IMR-90 (cell line): ENCODE measurements at places on chromosomes 6 and 20. TPM values are rescaled to one million over a fixed set of nuclear protein-coding genes. Genes with fewer than 3 reads are reported as not detected.
A peak's percentile ranks its signal among the peaks of the same experiment; 100 is the strongest.

The BMP5 gene
- under 0.01 TPM in 2 replicates for total RNA-seq

The NFATC2 gene
- 0.18 and 0.28 TPM in 2 replicates for total RNA-seq

The HMGCLL1 gene
- total RNA-seq: not detected in 2 replicates

The OTOR gene
- total RNA-seq: not detected in 2 replicates

The CDH22 gene
- total RNA-seq: not detected in 2 replicates

The EXOC2 gene
- total RNA-seq: 37.3 and 39.4 TPM in 2 replicates

The SNAP25 gene
- total RNA-seq: 1.1 and 2.8 TPM in 2 replicates

DNA sequence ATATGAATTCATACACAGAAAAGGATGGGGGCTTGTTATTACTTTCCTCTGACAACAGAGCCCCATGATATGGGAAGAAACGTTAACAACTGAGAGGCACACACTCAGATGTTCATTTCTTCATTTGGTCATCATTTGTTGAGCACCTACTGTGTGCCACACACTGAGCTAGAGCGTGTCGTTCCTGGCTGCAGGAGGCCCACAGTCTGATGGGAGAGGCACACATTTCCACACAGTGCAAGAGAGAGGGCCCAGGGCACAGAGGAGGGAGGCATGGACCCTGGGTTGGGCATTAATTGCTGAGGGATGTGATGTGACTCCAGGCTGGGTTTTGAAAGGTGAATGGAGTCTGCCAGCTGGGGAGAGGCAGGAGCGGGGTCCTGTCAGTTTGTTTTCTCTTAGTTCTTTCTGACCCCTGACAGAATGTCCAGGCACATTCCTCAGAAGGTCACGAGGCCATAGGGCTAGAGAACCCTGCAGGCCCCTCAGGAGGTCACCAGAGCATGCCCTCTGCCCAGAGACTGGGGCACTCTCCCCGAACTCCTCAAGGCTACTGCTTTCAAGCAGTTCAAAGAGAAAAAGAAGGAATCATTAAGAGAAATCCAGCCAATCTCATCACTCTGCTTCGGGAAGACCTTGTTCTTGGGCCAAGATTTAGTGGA lies 216.2 kb downstream of the UST start:
- peaks cover 2% of the 10 kb centered on the region; the same call in 1 of the 2 replicates for H3K36me3 ChIP-seq
- no peaks in the 10 kb centered on the region for H3K27me3 ChIP-seq
- H3K4me1 ChIP-seq: peaks cover 5% of the 10 kb centered on the region; the same call in 1 of the 2 replicates
- no peak overlapping the region for H3K27ac ChIP-seq
- no peak for DNase-seq

- H3K27ac ChIP-seq: no peak overlapping the region
- no peaks in the 10 kb centered on the region for H3K36me3 ChIP-seq
These were observed 50.0 kb upstream of the SCGN start for GRCh38 chr6:25601800-25602673.

DNA sequence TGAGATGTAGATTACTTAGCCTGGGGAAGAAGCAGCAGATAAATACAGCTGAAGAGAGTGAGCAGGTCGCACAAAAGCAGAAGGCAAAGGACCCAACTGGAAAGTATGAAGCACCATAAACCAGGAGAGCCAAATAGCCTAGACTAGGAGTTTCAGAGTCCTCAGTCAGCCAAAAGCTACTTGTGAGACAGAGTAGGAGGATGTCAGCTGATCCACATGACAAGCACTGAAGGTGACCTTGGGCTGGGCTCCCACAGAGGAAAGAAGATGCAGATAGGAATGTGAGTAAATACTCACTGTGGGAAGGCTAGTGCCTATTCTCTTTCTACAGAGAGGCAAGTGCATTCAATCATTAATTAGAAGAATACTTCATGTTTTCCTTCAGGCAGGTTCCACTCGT lies 274.0 kb upstream of the POU3F2 start:
- no peak for DNase-seq
- H3K4me1 ChIP-seq: no peaks in the 10 kb centered on the region
- no peak overlapping the region for H3K27ac ChIP-seq
- no peaks in the 10 kb centered on the region for H3K36me3 ChIP-seq
- no peaks in the 10 kb centered on the region for H3K27me3 ChIP-seq

GRCh38 chr20:19256906-19257595 lies 44.6 kb downstream of the SLC24A3 start:
- H3K36me3 ChIP-seq: no peaks in the 10 kb centered on the region
- DNase-seq: no peak
- no peaks in the 10 kb centered on the region for H3K27me3 ChIP-seq

- DNase-seq: no peak
- H3K4me1 ChIP-seq: no peaks in the 10 kb centered on the region
- no peak overlapping the region for H3K4me3 ChIP-seq
- H3K36me3 ChIP-seq: peaks cover 5% of the 10 kb centered on the region
- no peak overlapping the region for H3K27ac ChIP-seq
- H3K27me3 ChIP-seq: no peaks in the 10 kb centered on the region
These were observed 46.4 kb downstream of the ORC3 start for GRCh38 chr6:87636315-87636714.

DNA sequence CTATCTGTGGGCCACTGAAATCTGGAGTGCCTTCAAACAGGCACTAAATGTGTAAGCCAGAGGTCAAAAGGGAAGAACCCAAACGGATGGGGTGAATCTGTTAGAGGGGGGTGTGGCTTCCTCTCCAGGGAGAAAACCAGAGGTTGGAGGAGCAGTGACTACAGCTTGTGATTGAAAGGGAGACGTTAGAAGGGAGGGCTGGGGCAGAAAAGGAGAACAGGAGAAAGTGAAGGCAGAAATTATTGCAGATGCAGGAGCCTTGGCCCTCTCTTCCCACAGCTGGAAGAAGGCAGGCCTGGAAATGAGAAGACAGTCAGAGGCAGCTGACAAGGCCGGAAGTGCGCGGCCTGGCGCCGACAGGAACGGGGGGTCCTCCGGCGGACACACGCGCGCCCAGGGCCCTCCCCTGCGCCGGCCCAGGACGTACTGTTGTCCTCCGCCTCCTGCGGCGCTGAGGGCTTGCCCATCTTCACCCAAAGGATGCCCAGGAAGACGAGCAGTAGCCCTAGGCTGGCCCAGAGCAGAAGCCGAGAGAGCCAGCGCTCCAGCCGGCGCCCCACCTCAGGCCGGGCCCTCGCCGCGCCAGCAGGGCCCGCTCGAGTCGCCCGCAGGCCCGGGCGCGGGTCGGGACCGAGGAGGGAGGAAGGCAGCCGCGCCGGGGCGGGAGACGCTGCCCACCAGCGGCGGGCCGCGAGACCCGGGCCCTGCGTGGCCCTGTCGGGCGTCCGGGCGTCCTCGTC lies 806 bp downstream of the LEMD2 start:
- peaks cover 13% of the 10 kb centered on the region for H3K4me1 ChIP-seq
- peaks cover 21% of the 10 kb centered on the region for H3K36me3 ChIP-seq
- peaks cover 2% of the 10 kb centered on the region for H3K27me3 ChIP-seq
- DNase-seq: peak; percentile 79
- H3K4me3 ChIP-seq: peak overlapping the region; percentile 77

DNA sequence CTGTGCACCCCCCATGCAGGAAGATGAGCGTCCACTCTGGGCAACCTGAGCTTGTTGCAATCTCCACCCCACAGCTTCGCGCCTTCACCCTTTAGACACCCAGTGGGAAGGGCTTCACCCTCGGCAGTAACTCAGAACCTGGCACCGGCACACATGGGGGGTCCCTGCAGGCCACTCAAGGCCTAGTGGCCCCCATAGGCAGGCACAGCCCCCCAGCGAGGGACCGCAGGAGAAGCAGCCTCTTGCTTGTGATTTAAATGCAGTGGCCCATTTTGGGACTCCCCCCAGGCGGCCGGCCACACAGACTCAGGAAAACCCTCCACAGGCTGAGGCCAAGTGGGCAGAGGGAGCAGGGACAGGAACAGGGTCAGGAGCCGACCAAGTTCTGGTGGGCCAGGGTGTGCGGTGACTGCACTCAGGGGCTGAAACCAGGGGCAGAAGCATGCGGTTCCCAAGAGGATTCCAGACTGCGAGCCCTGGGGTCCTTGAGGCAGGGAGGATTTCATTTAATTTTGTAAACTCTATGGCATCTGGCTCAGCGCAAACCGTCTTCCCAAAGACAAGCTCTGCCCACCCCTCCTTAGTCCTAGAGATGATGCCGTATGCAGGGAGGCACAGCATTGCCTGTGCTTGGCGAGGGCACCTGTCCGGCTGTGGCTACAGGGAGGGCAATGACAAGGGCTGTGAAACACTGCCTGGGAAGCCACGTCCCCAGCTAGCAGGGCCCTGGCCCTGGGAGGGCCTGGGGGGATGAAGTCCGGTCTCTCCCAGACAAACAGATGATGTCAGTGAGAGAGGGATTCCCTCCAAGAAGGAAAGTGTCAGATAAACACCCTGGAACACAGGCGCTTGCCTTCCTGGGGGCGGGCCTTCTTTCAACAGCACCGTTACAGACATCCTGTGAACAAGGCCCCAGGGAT lies 52.9 kb upstream of the GPR31 start:
- no peak for DNase-seq
- no peaks in the 10 kb centered on the region for H3K27me3 ChIP-seq
- no peak overlapping the region for H3K27ac ChIP-seq
- no peaks in the 10 kb centered on the region for H3K4me1 ChIP-seq
- no peak overlapping the region for H3K4me3 ChIP-seq
- H3K36me3 ChIP-seq: no peaks in the 10 kb centered on the region

GRCh38 chr6:52573295-52573694 lies 3.6 kb downstream of the TRAM2 start:
- peaks cover 29% of the 10 kb centered on the region for H3K4me1 ChIP-seq
- no peaks in the 10 kb centered on the region for H3K27me3 ChIP-seq
- DNase-seq: no peak
- H3K4me3 ChIP-seq: peak overlapping the region; percentile 88

GRCh38 chr6:148864941-148865340 lies 118.1 kb downstream of the UST start:
- DNase-seq: no peak
- no peak overlapping the region for H3K4me3 ChIP-seq
- no peaks in the 10 kb centered on the region; the same call in 1 of the 2 replicates for H3K27me3 ChIP-seq

GRCh38 chr20:8357703-8358102 lies 225.6 kb downstream of the PLCB1 start:
- H3K27ac ChIP-seq: no peak overlapping the region
- no peaks in the 10 kb centered on the region for H3K27me3 ChIP-seq
- no peaks in the 10 kb centered on the region for H3K36me3 ChIP-seq
- no peak for DNase-seq
- no peaks in the 10 kb centered on the region for H3K4me1 ChIP-seq
- H3K4me3 ChIP-seq: no peak overlapping the region

DNA sequence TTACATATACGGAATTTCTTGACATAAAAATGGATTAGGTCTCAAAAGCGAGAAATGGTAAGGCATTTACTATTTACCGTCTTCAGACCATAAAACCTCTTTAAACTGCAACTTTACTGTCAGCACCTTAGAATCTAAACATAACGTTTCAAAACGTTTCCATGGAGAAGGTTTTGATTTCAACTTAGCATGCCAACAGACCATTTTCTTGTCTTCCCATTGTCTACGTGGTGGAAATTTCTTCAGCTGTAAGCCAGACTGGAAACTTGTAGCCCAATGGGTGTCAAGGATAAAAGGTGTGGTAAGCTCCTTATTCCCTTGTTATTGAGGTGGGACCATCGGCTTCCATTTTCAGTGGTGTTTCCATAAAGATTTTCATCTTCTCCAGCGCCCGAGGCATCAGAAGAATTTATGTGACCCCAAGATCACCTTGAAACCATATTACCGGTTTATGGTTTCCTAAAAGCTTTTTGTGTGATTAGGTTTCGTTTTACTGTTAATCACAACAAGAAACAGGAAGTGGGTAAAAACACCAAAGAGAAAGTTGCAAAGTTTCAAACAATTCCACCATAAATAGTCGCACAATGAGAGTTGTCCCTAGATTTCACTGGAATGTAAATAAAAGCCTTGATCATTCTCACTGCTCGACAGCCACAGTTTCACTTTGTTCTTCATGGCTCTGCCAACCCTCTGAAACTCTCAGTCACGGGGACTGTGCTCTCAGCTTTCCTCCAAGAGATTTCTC lies 63.0 kb upstream of the CD2AP start:
- peak overlapping the region; percentile 25 for H3K4me3 ChIP-seq
- no peaks in the 10 kb centered on the region for H3K36me3 ChIP-seq
- DNase-seq: peak; percentile 48
- peaks cover 2% of the 10 kb centered on the region; the same call in 1 of the 2 replicates for H3K4me1 ChIP-seq

DNA sequence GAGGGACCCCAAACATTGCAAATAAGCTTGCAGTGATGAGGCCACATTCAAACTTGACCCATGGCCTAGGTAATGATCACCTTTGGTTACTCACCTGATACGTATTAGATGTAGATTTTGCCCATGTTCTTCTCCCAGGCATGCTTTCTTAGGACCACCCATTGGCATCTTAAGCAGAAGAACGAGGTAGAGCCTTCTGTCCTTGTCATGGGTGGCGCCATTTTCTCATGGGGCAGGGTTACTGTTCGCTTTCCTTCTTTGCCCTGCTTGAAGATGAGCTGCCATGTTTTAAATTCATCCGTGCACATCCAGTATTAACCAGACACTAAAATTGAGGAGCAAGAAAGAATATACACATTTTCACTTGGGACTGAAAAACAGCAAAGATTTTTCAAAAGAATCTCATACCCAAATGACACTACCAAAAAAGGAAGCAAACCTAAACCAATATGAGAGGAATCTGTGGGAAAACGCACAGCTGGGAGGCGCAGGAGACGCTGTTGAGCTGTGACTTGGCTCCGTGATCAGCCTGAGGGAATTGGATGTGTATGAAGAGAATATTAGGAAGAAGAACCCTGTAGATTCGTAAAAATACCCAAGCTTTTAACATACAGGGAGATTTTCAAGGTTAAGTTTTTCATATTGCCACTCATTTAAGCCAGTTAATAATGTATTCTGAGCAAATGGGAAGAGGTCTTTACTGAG lies 36.6 kb downstream of the GMPR start:
- no peak overlapping the region for H3K4me3 ChIP-seq
- DNase-seq: no peak
- H3K36me3 ChIP-seq: no peaks in the 10 kb centered on the region
- no peak overlapping the region for H3K27ac ChIP-seq
- peaks cover 14% of the 10 kb centered on the region for H3K4me1 ChIP-seq

DNA sequence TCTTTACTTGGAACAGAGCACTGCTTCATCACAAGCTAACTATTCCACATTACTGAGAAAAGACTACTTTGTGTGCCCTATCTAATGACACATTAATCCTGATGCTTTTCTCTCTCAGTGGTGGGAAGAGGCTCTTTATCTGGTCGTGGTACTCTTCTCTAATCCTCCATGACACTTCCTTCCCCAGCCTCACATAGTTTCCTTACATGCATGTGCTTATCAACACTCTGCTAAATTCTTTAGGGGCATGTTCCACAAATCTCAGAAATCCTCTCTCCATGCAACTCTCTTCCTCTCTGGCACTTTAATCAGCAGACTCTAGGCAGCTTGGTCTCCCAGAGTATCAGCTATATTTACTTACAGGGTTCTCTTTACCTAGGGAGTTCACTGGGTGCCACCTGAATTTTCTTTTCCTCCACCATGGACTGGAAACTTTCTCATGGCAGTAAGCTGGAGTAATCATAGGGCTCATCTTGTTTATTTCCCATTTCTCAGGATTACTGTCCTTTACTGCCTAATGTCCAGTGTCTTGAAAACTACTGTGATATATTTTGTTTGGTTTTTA lies 27.0 kb upstream of the SLC22A2 start:
- no peaks in the 10 kb centered on the region for H3K4me1 ChIP-seq
- H3K27ac ChIP-seq: no peak overlapping the region
- H3K36me3 ChIP-seq: no peaks in the 10 kb centered on the region
- H3K27me3 ChIP-seq: no peaks in the 10 kb centered on the region
- no peak for DNase-seq
